EL (cell line): ENCODE measurements at places on chromosomes 7 and 10.

DNA sequence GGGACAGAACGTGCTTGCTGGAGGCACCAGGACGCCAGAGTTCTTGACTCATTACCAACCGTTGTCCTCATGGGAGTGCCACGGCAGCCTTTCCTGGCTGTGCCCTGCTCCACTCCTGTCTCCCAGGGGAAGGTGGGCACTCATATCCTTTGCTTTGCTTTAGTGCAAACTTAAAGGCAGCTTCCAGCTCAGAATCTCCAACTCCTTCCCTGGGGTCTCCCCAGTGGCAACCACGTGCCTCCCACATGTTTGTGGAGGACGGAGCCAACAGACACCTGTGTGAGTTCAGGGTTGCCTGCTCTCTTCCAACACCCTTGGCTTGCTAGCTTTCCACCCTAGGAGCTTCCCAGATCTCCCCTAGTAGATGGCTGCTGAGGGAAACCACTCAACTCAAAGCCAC lies 52.0 kb upstream of the HMX3 start:
- no peak for DNase-seq

- DNase-seq, result peak; percentile 28
These were observed 9.5 kb upstream of the FRA10AC1 start for GRCh38 chr10:93711891-93712290.

DNA sequence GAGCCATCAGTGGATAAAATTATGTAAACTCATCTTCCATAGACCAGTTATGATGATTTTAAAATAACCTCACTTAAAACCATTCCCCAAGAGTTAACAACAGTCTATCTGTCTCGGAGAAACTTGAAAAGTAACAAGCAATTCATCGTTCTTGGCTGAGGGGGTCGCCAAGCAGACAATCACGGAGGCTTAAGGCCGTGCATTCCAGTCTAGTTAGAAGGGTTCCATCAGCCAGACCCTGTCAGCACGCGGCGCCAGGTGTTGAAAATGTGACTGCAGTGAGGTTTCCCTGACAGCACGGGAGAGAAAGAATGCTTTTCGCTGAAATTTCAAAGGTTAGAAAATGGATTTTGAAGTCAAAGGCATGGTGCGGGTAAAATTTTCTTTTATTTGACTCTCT lies 1025.0 kb upstream of the CELF2 start:
- DNase-seq, result no peak

DNA sequence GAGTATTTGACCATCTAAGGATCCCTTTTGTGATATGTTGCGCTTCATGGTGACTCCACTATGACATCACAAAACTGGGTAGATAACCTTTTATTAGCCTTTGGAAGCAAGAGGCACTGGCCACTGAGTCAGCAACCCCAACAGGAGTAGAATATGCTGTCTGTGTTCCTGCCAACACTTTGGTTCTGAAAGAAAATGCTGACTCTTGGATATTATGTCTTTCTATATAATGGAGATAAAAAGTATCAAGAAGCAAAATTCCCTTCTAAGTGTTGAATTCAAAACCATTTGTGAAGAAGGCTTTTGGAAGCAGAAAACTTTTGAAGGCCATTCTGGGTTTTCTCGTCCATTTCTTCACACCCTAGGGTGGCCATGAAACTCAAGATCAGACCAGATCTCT lies 346.2 kb upstream of the LRGUK start:
- DNase-seq, result no peak

DNA sequence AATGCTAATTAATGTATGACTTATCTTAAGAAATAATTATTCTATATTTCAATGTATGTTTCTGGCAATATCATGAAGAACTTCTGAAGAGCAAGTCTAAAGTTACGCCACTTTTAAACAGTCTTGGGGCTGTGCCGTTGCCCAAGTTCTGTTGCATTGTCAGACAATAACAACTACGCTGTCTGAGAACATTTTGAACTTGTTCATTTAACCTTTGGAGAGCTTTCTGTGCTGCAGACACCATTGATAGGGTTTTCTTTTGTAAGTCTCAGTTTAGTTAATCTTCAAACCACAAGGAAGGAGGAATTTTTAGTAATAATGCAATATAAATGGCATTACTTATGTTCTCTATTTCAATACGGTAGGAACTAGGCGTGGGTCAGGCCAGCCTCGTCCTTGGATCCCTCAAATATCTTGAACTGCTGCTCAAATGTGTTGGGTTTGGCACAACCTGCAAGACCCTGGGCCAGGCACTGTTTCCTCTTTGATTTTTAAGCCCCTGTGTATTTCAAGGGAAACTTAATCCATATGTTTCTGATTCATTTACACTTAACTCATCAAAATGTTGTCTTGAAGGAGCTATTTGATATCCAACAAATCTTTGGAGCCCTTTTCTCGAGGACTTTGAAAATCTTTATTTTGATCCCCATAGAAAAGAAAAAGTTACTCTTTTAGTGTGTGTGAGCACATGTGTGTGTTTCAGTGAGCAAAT lies 215.5 kb downstream of the INHBA start:
- no peak for DNase-seq

GRCh38 chr10:86261470-86261869 lies 105.1 kb downstream of the GRID1 start:
- DNase-seq, result no peak

DNA sequence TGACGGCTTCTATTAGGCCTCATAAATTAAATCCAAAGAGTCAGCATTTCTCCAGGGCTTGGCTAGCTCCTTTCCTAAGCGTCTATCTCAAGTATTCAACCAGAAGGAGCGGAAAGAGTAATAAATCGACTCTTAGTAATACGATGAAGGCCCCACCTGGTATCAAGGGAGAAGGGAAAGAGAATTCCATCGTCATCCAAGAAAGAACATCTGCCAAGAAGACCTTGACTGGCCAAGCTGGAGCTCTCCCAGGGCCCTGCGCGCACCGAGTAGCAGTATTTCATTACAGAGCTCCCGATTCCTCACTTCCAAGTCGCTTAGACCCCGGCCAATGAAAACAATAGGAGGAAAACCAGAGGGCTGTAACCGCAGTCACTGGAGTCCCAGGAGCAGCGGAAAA lies 178.0 kb upstream of the FRMD4A start:
- DNase-seq, result no peak

GRCh38 chr10:77401683-77402082 lies 235.9 kb downstream of the KCNMA1 start:
- no peak for DNase-seq

GRCh38 chr7:27677912-27678612 lies 15.4 kb upstream of the HIBADH start:
- DNase-seq, result peak; percentile 97

GRCh38 chr10:125209591-125210355 lies 49.4 kb upstream of the CTBP2 start:
- peak; percentile 8 for DNase-seq

DNA sequence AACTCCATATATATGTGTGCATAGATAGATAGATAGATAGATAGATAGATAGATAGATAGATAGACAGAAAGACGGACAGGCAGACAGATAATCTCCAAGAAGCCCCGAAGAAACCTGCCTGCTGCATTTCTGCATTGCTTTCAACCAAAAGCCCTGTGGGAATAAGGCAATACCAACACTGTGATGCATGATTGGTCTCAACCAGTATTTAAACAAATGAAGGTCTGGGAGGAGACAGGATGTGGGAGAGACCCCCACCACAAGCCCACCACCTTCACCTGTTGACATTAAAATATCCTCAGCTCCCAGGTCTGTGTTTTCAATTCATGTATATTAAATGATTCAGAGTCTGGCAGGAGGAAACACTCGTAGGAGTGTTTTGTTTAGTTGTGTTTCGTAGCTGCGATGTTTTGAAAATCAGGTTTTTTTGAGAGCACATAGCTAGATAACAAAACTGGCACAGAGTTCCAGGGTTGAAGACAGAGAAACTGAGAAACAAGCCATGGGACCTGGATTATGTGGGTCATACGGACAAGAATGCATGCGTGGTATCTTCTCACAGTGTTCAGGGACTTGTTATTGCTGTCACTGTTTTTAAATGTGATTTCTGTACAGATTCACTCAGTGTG lies 200.7 kb upstream of the AHR start:
- no peak for DNase-seq

- peak; percentile 84 for DNase-seq
These were observed 10.3 kb downstream of the SUMF2 start for GRCh38 chr7:56074371-56074791.

DNA sequence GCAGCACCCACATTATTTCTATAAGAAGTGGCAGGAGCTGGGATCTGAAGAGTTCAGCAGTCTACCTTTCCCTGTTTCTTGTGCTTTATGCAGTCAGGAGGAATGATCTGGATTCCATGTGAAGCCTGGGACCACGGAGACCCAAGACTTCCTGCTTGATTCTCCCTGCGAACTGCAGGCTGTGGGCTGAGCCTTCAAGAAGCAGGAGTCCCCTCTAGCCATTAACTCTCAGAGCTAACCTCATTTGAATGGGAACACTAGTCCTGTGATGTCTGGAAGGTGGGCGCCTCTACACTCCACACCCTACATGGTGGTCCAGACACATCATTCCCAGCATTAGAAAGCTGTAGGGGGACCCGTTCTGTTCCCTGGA lies 874 bp upstream of the RBP3 start:
- DNase-seq, result no peak

GRCh38 chr7:28410628-28411531 lies 1.4 kb upstream of the CREB5 start:
- peak; percentile 51 for DNase-seq

DNA sequence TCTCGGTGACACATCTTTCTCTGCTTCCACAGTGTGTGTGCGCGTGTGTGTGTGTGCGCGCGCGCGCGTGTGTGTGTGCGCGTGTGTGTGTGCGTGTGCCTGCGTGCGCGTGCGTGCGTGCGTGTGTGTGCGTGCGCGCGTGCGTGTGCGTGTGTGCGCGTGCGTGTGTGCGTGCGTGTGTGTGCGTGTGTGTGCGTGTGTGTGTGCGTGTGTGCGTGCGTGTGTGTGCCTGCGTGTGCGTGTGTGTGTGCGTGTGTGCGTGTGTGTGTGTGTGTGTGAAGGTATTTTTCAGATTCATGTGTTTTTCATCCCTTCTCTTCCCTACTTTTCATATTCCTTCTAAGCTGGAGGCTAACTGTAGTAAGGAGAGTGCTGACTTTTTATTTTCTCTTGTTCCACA lies 148.4 kb downstream of the CREB5 start:
- DNase-seq, result no peak

GRCh38 chr10:26799342-26799741 lies 61.4 kb downstream of the ABI1 start:
- no peak for DNase-seq

DNA sequence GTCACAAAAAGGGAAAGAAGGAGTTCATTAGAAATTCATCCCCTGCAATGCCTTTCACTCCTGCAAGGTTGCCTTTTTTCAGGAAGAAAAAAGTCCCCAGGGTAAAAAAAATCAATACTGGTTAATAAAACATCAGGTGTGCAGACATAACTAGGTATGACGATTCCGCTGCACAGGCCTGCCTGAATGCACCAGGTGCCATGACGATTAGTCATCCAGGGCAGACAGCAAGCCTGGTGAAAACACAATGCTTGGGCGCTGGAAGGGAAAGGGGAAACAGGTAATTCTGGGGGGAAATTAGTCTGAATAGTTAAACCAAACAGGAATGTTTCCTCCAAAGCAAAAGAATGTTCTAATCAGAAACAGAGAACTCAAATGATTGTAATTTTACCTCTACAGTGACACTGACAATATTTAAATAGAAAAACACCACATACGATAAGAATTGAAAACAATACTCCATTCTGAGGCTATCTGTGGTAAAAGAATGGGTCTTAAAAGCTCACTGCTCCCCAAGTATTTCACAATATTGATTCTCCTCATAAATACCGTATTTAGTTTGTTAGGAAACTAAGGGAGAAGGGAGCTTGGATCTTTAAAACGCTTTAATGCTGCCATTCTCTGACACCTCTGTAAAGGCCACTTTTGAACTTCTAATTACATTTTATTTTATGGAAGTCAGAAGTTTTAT lies 45.2 kb downstream of the VPS41 start:
- no peak for DNase-seq

- DNase-seq, result no peak
These were observed 64.9 kb downstream of the INSIG1 start for GRCh38 chr7:155362380-155363145.
